Camera-type eye (tissue), 1 donor: ENCODE measurements at places on chromosomes 3 and 15. TPM values are rescaled to one million over a fixed set of nuclear protein-coding genes. Genes with fewer than 3 reads are reported as not detected.

The ZMYND10 gene
- 5.7 TPM for total RNA-seq

The TEX55 gene
- not detected for total RNA-seq

The GABRR3 gene
- total RNA-seq: 25.8 TPM

The MFSD1 gene
- 67.1 TPM for total RNA-seq

The TGM5 gene
- total RNA-seq: 0.38 TPM

The COL6A5 gene
- total RNA-seq: 0.16 TPM

The HTR3E gene
- not detected for total RNA-seq

The CXCR6 gene
- total RNA-seq: not detected

The UCN2 gene
- total RNA-seq: 0.33 TPM

The ACKR2 gene
- 1.1 TPM for total RNA-seq

The TRIM42 gene
- total RNA-seq: not detected

The CGGBP1 gene
- 138 TPM for total RNA-seq

The MME gene
- total RNA-seq: 19.2 TPM

The RTP4 gene
- total RNA-seq: 0.38 TPM

The NTRK3 gene
- total RNA-seq: 14.6 TPM

The GABRG3 gene
- total RNA-seq: 17.8 TPM

The CLDN18 gene
- total RNA-seq: not detected

The PARP16 gene
- total RNA-seq: 12.1 TPM

The FOXB1 gene
- not detected for total RNA-seq

The C3orf52 gene
- 2.1 TPM for total RNA-seq

The CCR8 gene
- not detected for total RNA-seq

The CD200 gene
- 35.0 TPM for total RNA-seq

The EBLN2 gene
- total RNA-seq: 15.2 TPM

The NAA80 gene
- 5.5 TPM for total RNA-seq

The LRRC28 gene
- 107 TPM for total RNA-seq

The SI gene
- total RNA-seq: not detected

The IMPG2 gene
- total RNA-seq: 221 TPM

The SNX22 gene
- 1.1 TPM for total RNA-seq

The LRRC34 gene
- total RNA-seq: 17.3 TPM

The CADM2 gene
- total RNA-seq: 137 TPM

The POLQ gene
- total RNA-seq: 5.6 TPM
